ENCODE measurements at places on chromosomes 1 and 21. TPM values are rescaled to one million over a fixed set of nuclear protein-coding genes. Genes with fewer than 3 reads are reported as not detected.

DNA sequence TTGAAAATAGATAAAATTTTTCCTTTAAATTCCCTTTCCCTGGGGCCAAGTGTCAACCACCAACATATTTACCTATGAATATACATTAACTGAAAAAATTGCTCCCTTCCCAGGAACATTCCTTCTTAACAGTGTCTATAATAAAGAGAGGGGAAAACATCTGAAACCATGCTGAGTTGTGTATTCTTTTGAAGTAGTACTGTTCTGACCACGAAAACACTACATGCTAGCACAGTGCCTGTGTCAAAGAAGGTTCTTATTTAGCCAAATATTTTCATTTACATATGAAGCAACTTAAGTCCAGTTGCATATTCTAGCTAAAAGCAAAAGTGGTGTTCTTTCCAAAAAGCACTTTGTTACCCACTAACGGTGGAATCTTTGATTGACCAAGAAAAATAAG, 311.2 kb downstream of the VAV3 start:
- DNase-seq, result no peak
- H3K4me3 ChIP-seq, result no peak overlapping the region
- no peaks in the 10 kb centered on the region for H3K36me3 ChIP-seq
- no peak overlapping the region for H3K27ac ChIP-seq

DNA sequence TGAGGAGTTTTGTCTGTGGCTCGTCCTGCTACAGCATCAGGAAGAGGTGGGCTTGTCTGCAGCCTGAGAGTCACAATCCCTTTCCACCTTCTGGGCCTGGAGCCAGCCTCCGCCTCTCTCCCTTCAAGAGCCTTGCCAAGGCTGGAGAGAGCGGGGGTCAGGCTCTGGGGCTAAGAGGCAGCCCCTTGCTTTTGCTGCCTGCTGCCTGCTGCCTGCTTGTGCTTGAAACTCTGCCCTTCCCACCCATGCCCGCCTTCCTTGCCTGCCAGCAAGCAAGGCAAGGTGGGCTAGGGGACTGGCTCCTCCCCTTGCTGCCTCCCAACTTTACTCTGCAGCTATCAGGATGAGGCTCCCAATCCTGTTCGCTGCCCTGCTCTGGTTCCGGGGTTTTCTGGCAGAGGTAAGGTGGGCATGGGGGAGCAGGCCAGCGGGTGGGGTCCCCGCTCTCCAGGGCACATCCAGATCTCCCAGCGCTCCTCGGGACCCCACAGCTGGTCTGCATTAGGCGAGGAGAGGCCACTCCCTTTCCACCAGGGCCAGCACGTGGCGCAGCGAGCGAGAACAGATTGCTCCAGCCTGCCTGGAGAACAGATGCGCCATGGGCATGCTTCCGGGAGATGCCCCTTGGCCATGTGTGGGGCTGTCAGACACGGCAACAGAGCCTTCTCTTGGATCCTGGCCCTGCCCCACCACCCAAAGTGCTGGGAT, 7.5 kb upstream of the PTPN7 start:
- H3K4me3 ChIP-seq, result no peak overlapping the region
- no peak for DNase-seq
- H3K27me3 ChIP-seq, result no peaks in the 10 kb centered on the region

DNA sequence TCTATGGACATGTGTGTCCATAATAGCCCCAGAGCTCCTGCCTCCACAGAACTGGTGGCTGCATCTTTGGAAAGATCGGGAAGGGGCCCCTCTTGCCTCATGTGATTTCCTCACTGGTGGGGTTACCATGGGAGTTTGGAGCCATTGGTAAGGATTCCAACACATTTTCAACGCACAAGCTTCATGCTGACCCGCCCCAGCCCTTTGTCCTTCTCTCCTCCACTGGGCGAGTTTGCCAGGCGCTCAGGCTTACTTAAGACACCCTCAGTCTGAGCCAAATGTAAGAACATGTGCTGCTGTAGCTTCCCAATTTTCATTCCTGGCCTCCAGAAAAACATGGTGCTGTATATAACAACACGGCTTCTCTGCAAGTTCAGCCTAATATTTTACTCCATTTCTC, 72.4 kb downstream of the ATP5PO start:
- H3K36me3 ChIP-seq, result no peaks in the 10 kb centered on the region
- H3K4me1 ChIP-seq, result no peaks in the 10 kb centered on the region
- no peak overlapping the region for H3K4me3 ChIP-seq
- DNase-seq, result no peak
- H3K27me3 ChIP-seq, result no peaks in the 10 kb centered on the region

The MLLT11 gene
- total RNA-seq, result 2.8 TPM

- H3K4me3 ChIP-seq, result no peak overlapping the region
- no peaks in the 10 kb centered on the region for H3K36me3 ChIP-seq
- H3K4me1 ChIP-seq, result peaks cover 18% of the 10 kb centered on the region
- peaks cover 9% of the 10 kb centered on the region for H3K27me3 ChIP-seq
Measured at GRCh38 chr1:3457910-3458883, 3.7 kb downstream of the ARHGEF16 start.

- no peak overlapping the region for H3K27ac ChIP-seq
- H3K27me3 ChIP-seq, result peaks cover 10% of the 10 kb centered on the region
- peaks cover 7% of the 10 kb centered on the region for H3K4me1 ChIP-seq
Measured at GRCh38 chr21:38733972-38734546, 71.7 kb upstream of the ETS2 start.

DNA sequence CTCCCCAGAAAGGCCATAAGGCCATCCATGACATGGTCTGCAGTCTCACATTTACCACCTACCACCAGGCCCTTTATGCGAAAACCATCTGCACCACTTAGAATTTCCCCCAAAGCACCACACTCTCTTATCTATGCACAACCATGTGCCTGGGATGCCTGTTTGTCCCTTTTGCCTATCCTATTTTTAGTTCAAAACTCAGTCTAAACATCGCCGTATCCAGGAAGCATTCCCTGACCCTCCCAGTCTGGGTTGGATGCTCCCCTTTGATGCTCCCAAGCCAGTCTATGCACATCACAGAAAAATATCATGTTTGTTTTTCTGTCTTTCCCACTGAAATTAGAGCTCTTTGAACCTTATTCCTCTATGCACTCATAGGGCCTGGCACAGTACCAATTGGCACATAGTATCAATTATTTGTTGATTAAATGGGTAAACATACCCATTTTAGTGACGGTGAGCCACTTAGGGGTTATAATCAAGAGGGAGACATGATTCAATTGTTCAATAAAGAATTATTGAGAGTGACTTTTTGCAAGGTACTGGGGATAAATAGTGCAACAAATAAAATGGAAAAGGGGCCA, 6.7 kb downstream of the MPL start:
- no peak for DNase-seq
- no peak overlapping the region for H3K27ac ChIP-seq
- no peaks in the 10 kb centered on the region for H3K36me3 ChIP-seq

The ZBTB37 gene
- 16.0 TPM for total RNA-seq

DNA sequence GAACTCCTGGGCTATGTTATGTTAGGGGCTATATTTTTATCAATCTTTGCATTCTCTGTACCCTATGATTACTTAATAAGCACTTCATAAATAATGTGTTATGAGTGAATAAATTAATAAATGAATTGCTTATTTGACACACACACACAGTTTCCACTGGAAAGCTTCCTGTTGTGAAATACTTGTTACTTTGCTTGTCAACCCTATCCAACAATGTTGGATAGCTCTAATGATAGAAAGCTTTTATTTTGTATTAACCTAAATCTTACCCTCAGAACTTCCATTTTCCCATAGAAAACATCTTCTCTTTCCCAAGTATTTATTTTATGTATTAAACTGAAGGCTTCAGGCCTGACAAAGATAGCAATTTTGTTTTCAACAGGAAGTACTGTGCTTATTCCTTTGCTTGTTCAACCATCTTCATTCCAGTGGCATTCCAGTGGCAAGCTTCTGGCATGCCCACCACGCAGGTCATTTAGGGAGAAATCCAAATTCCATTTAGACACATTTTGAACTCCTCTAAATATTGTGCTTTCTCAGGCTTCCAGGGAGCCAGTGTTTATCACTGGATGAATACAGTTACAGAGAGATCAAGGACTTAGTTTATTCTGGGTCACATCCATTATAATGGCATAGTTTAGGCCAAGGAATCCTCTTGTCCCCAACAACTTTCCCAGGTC, 134.4 kb downstream of the TGFB2 start:
- DNase-seq, result no peak
- H3K36me3 ChIP-seq, result no peaks in the 10 kb centered on the region
- H3K4me1 ChIP-seq, result no peaks in the 10 kb centered on the region

DNA sequence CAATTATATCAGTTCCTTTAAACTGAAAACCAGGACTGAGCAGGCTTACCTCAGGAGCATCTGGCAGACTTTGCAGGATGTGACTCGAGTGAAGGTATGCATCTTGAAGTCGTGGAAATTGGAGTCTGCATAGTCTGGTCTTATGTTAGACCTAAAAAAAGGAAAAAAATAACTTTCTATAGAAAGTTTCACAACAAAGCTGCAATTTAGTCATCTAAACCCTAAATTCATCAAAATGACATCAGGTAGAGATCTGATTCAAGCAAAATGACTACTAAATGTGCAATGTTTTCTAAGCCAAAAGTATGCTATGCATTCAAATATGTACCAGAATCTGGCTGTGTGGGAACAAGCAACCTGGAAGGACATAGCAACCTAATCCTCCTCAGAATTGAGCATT, 260.1 kb downstream of the VAV3 start:
- DNase-seq, result no peak
- no peak overlapping the region for H3K27ac ChIP-seq
- H3K4me1 ChIP-seq, result no peaks in the 10 kb centered on the region
- H3K36me3 ChIP-seq, result no peaks in the 10 kb centered on the region

The CENPF gene
- total RNA-seq, result 3.4 TPM

DNA sequence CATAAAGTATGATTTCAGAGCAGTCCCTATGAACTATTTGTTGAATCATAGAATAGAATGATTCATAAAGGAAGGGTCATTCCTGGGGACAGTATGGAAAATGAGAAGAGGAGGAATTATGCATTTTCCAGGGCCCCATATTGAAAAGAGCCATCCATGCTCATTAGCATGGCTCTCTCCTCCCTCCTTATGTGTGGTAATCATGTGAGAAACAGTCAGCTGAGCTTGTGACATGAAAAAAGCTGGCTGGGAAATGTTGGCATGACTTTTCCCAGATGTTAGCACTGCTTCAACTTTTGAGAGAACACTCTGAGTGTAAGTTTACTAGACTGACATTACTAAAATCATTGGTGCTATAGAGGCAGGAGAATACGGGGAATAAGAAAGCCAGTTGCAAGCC, 16.1 kb downstream of the TRIM67 start:
- H3K4me3 ChIP-seq, result no peak overlapping the region
- no peaks in the 10 kb centered on the region for H3K36me3 ChIP-seq
- DNase-seq, result no peak
- no peaks in the 10 kb centered on the region for H3K4me1 ChIP-seq

DNA sequence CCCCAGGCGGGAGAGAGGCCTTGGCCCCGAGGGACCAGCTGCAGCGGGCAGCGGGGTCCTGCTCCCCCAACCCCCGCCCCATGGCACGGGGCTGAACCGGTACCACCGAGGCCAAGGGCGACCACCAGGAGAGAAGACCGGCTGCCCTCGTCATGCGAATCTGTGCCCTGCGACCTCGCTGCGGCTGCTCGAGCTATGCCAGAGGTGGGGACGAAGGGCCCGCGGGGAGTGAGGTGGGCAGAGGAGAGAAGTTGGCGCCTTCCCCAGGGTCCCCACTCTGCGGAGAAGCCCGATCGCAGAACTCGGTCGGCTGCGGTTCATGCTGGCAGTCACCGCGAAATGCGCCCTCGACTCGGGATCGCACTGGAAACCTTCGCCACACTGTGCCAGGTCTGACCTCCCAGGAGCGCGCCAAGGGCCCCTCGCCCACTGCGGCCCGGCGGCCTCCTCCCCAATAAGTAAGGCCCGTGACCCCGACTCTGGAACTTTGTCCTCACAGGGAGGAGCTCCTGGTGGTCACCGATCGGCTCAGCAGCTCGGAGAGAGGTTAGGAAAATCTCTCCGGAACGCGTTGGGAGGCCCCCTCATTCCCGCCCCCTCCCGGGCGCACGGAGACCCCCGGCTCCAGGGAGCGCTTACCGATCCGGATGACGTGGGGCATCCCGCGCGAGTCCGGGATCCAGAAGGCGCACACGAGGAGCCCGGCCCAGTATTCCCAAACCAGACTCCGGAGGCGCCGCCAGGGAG, 787 bp downstream of the GRIK3 start:
- H3K27ac ChIP-seq, result no peak overlapping the region
- H3K4me1 ChIP-seq, result no peaks in the 10 kb centered on the region
- no peak overlapping the region for H3K4me3 ChIP-seq
- no peaks in the 10 kb centered on the region for H3K36me3 ChIP-seq

The SPRR2F gene
- total RNA-seq, result not detected

The OLIG2 gene
- total RNA-seq, result not detected

GRCh38 chr1:44135886-44136285, 5.5 kb downstream of the KLF18 start:
- H3K4me3 ChIP-seq, result no peak overlapping the region
- H3K36me3 ChIP-seq, result no peaks in the 10 kb centered on the region
- H3K27ac ChIP-seq, result no peak overlapping the region
- no peaks in the 10 kb centered on the region for H3K4me1 ChIP-seq
- no peak for DNase-seq

GRCh38 chr1:67336157-67336556, 28.5 kb downstream of the IL12RB2 start:
- no peak overlapping the region for H3K4me3 ChIP-seq
- DNase-seq, result no peak
- no peaks in the 10 kb centered on the region for H3K36me3 ChIP-seq
- no peaks in the 10 kb centered on the region for H3K27me3 ChIP-seq

The KLHDC7A gene
- total RNA-seq, result not detected

The OR2T11 gene
- not detected for total RNA-seq

The DPT gene
- not detected for total RNA-seq

DNA sequence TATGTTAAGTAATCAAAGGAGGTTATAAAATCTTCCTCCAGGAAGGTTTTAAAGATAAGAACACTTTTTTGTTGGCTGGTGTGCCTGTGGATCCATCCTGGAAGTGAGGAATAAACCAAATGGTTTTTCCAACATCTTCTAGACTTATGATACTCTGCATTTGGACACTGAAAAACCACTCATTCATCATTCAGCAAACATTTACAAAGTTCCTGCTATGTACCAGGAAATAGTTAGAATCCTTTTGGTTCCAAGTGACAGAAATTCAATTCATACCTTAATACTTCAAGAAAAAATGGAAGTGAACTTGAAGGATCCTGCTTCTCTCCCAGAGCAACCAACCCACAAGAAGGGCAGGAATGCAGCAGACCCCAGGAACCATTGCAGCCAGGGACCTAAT, 39.6 kb upstream of the PIGC start:
- no peak for DNase-seq
- H3K4me3 ChIP-seq, result no peak overlapping the region
- H3K36me3 ChIP-seq, result no peaks in the 10 kb centered on the region
- H3K4me1 ChIP-seq, result peaks cover 7% of the 10 kb centered on the region
- no peak overlapping the region for H3K27ac ChIP-seq

The SLC25A33 gene
- 6.6 TPM for total RNA-seq

- no peak overlapping the region for H3K27ac ChIP-seq
- H3K36me3 ChIP-seq, result peaks cover 21% of the 10 kb centered on the region
- H3K27me3 ChIP-seq, result no peaks in the 10 kb centered on the region
- no peak overlapping the region for H3K4me3 ChIP-seq
- no peak for DNase-seq
- H3K4me1 ChIP-seq, result no peaks in the 10 kb centered on the region
Measured at GRCh38 chr1:182569939-182570610, 19.0 kb downstream of the RNASEL start.

Measured in CD4-positive, alpha-beta T cell (primary cell).